Dorsolateral prefrontal cortex (tissue), 122 donors: ENCODE measurements at places on chromosomes 11 and 22.

DNA sequence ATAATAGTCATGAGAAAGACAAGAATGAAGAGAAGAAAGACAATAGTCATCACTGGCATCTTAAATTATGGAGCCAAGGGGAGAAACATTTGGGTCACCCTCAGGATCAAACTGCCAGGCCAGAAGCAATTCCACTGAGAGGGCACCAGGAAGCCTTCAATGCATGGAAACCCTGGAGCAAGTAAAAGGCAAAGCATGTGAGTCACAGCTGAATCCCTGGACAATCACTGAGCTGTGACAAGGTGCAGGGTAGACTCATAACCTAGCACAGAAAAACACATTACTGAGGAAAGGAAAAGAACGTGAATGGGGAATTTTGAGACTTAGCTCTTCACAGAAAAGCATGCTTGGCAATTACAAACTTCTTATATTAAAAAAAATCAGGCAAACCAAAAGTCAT, 1.6 kb downstream of the KCNJ1 start:
- no peak for DNase-seq

DNA sequence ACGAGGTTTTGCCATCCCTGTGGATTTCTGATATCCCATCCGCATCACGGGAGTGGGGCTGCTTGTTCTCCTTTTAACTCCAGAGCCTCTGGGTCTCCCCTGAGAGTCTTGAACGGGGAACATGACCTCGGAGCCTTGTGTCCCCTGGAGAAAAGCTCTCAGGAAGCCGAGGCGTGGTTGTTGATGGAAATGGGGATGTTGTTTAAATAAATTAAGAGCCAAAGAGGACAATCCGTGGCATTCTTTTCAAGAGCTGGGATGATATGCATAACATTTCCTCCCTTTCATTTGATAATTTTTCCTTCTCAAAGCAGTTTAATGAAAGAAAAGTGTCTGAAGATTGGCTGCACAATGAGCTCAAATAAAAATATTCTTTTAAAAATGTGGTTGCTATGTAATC, 14.2 kb downstream of the TSPAN18 start:
- DNase-seq, result no peak

GRCh38 chr11:17333799-17334586, 17.6 kb upstream of the NCR3LG1 start:
- DNase-seq, result no peak

DNA sequence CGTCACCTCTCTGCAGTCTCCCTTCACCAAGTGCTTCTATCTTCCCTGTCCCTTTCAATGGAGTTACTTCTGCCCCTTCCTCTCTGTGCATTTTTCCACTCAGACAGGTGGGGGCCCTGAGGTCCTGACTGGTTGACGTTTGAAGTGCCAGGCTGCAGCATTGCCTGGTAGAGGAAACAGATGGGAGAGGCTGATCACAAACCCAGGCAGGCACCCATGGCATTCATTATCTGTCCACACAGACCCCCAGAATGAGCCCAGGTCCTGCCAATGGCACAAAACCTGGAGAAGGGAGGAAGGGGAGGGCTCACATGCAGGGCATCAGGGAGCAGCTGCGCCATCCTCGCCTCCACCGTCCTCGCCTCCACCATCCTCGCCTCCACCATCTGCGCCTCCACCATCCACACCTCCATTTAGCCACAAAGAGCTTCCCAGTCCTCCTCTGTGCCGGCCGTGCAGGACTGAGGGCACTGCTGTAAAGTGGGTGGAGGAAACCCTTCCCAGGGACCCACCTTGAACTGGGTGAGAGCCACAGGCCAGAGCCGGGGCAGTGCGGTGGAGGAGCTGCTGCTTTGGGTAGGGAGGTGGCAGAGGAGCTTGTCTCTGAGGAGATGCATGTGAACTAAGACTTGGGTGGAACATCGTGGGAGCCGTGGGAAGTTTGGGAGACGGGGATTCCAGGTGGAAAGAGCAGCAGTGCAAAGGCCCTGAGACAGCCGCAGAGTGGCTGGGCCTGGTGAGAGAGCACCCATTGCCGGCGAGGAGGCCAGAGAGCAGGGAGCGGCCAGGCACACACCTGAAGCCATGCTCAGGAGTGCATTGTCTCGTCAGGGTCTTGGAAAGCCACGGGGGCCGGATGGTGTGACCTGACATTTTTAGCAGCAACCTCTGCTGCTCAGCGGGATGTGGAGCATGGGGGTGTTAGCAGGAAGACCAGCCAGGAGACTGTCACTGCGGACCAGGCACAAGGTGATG, 145.1 kb downstream of the TBC1D22A start:
- DNase-seq, result no peak

- DNase-seq, result no peak
Observed at GRCh38 chr11:130464291-130464812, 15.9 kb downstream of the ADAMTS15 start.

GRCh38 chr11:100929377-100929776, 200.2 kb downstream of the PGR start:
- no peak for DNase-seq

- no peak for DNase-seq
Observed at GRCh38 chr11:111445586-111445985, 66.5 kb upstream of the POU2AF1 start.
